IgD-negative memory B cell (primary cell): ENCODE measurements at places on chromosomes 13 and 19. TPM values are rescaled to one million over a fixed set of nuclear protein-coding genes. Genes with fewer than 3 reads are reported as not detected.

Gene ZNF135
- polyA plus RNA-seq: 1.0 TPM

Gene POU4F1
- polyA plus RNA-seq: not detected

Gene NLRP5
- not detected for polyA plus RNA-seq

Gene LPAR6
- polyA plus RNA-seq: 2.4 TPM

Gene ZNF253
- polyA plus RNA-seq: 11.2 TPM

Gene URAD
- not detected for polyA plus RNA-seq

Gene PRRG2
- polyA plus RNA-seq: 0.26 TPM

Gene TLE6
- 0.16 TPM for polyA plus RNA-seq

Gene CKM
- polyA plus RNA-seq: not detected

Gene CBARP
- not detected for polyA plus RNA-seq

Gene SCN1B
- not detected for polyA plus RNA-seq

Gene GET3
- polyA plus RNA-seq: 64.2 TPM

Gene CALR3
- not detected for polyA plus RNA-seq

Gene CD22
- 494 TPM for polyA plus RNA-seq

Gene MYH14
- polyA plus RNA-seq: not detected

Gene KMT2B
- polyA plus RNA-seq: 2.7 TPM

Gene ZNF568
- polyA plus RNA-seq: 10.1 TPM

Gene FAM98C
- polyA plus RNA-seq: 26.2 TPM

Gene ANGPTL8
- polyA plus RNA-seq: not detected

Gene ZNF787
- polyA plus RNA-seq: 2.8 TPM

Gene ZNF541
- polyA plus RNA-seq: not detected

Gene FAM83E
- polyA plus RNA-seq: not detected

Gene POU2F2
- polyA plus RNA-seq: 89.1 TPM

Gene RHPN2
- 3.7 TPM for polyA plus RNA-seq

Gene NPHS1
- polyA plus RNA-seq: not detected

Gene WDR88
- 0.13 TPM for polyA plus RNA-seq

Gene ZNF578
- polyA plus RNA-seq: 1.5 TPM

Gene PLPPR2
- 1.9 TPM for polyA plus RNA-seq

Gene SLC25A41
- polyA plus RNA-seq: not detected

Gene RNF17
- not detected for polyA plus RNA-seq

Gene TNPO2
- 4.2 TPM for polyA plus RNA-seq

Gene FGF9
- 3.6 TPM for polyA plus RNA-seq

Gene C19orf85
- not detected for polyA plus RNA-seq

Gene GJA3
- polyA plus RNA-seq: 0.33 TPM

Gene PDE4C
- polyA plus RNA-seq: not detected

Gene LATS2
- 0.29 TPM for polyA plus RNA-seq

Gene RFPL4A
- polyA plus RNA-seq: not detected

Gene LCP1
- 835 TPM for polyA plus RNA-seq

Gene LYPD5
- not detected for polyA plus RNA-seq

Gene CASP14
- not detected for polyA plus RNA-seq

Gene MUC16
- polyA plus RNA-seq: not detected

Gene KLF1
- polyA plus RNA-seq: not detected

Gene IL27RA
- 58.3 TPM for polyA plus RNA-seq

Gene LAIR1
- polyA plus RNA-seq: 59.1 TPM

Gene IPO5
- 25.3 TPM for polyA plus RNA-seq

Gene PCP2
- not detected for polyA plus RNA-seq

Gene ACP7
- not detected for polyA plus RNA-seq

Gene PSG7
- not detected for polyA plus RNA-seq

Gene SPACA4
- not detected for polyA plus RNA-seq

Gene RASGRP4
- polyA plus RNA-seq: 0.25 TPM

Gene PSG2
- not detected for polyA plus RNA-seq

Gene TMPRSS9
- polyA plus RNA-seq: not detected

Gene CRLF1
- polyA plus RNA-seq: 0.38 TPM

Gene FXYD3
- polyA plus RNA-seq: not detected

Gene GRIK5
- not detected for polyA plus RNA-seq

Gene KIRREL2
- polyA plus RNA-seq: not detected

Gene COL4A2
- not detected for polyA plus RNA-seq

Gene FUT3
- polyA plus RNA-seq: not detected

Gene SPINT2
- polyA plus RNA-seq: 167 TPM
